Smooth muscle cell of trachea (primary cell): ENCODE measurements at places on chromosomes 5 and 9. TPM values are rescaled to one million over a fixed set of nuclear protein-coding genes. Genes with fewer than 3 reads are reported as not detected.

ZNF462 gene
- 17.0 and 19.0 TPM in 2 replicates for total RNA-seq

ENHO gene
- not detected in 2 replicates for total RNA-seq

STK32A gene
- total RNA-seq: 0.44 and 0.83 TPM in 2 replicates

MRPS30 gene
- total RNA-seq: 57.5 and 82.5 TPM in 2 replicates

NUTM2G gene
- not detected in 2 replicates for total RNA-seq

ORM2 gene
- not detected in 2 replicates for total RNA-seq

SLC35D2 gene
- 22.5 and 26.9 TPM in 2 replicates for total RNA-seq

AJM1 gene
- total RNA-seq: 1.6 and 2.2 TPM in 2 replicates

PPP2R2B gene
- total RNA-seq: 0.17 TPM in 1 of 2 replicates, not detected in the other

C9orf50 gene
- 0.17 and 0.44 TPM in 2 replicates for total RNA-seq

RC3H2 gene
- 31.6 and 39.0 TPM in 2 replicates for total RNA-seq
